ENCODE measurements at places on chromosomes 2 and 18.

DNA sequence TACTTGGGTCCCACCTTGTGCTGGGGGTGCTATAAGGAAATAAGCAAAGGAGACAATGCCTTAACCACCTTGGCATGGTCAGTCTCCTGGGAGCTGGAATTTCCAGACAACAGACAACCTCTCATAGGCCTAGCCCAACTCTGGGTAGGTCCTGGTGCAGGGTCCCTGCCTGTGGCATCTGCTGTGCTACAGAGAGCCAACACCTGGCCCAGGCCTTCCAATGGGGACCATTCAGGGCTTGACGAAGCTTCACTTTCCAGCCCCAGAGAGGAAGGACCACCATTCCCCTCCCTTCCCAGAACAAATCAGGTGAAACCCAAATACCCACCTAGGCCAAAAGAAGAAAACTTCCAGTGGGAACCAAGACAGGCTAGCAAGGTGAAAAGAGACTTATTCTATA, 82.8 kb downstream of the SMAD7 start:
- DNase-seq: no peak

DNA sequence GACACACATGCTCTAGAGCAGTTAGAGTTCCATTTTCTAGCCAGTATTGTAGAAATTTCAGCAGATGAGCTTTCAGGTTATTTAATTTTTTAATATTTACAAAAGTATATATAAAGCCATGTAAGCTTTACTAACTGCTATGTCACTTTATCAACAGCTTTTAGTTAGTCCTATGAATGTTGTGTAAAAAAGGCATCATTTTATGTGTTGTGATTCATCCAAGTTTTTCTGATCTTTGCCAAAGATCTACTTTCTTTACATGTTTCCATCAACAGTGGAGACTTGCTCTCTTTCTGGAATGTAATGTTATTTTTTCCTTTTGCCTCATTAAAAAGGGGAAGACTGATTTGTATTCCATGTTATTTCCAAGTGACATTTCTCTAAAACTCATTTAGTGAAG, 125.2 kb upstream of the TFPI start:
- no peak for DNase-seq

DNA sequence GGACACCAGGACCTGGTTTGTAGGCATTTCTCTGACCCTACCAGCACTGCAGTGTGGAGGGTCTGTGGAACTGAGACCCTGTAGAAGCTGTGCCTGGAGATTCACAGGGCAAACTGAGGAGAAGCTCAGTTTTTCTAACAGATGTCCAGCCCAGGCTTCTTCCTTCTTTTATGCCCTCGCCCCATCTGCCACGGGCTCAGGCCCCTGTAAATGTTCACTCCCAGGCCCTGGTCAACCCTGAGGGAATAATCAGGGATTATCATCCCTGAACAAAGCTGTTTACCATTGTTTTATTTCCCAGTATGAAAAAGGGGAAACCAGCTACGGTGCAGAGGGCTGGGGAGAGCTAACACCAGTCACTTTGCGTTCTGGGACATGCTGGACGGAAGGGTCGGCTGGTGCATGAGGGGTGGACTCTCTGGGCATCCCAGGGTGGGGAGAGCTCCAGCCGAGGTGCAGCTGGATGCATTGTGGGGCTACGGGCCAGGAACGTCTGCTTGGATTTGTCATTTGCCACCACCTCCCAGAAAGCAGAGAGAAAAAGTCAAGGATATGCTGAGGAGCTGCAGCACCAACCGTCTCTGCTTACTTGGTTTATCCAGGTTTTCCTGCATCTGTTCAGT, 183.8 kb downstream of the TFCP2L1 start:
- DNase-seq: no peak

DNA sequence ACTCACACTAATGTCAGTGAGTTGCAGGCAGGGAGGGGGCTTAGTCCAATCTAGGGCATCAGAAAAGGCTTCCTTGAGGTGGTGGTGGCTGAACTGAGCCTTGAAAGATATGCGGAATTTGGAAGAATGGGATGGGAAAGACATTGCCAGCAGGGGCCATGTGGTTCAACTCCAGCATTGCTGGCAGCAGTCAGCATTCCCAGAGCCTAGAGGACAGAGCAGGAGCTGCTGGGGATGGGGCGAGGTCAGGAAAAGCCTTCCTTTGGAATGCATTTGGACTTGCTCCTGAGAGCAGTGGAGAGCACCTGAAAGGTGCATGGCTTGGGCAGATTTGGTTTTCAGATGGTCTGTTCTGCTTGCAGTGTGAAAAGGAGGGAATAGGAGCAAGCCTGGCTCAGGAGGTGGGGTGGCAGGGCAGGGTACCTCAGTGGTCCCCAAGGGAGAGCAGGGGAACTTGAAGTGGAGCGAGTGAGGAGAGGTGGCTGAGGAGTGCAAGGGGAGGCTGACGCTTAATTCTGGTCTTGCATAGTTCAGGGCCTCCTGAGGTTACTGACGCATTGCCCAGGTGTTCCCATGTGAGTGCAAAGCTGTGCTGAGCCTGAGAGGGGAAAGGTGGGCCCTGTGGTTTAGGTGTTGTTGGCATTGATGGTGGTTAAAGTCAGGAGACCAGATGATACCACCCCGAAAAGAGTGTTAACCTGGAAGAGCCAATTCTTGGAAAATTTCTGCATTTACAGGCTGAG, 112.1 kb upstream of the MGAT5 start:
- no peak for DNase-seq

- DNase-seq: no peak
Measured at GRCh38 chr2:102826904-102827303, 65.1 kb downstream of the TMEM182 start.

DNA sequence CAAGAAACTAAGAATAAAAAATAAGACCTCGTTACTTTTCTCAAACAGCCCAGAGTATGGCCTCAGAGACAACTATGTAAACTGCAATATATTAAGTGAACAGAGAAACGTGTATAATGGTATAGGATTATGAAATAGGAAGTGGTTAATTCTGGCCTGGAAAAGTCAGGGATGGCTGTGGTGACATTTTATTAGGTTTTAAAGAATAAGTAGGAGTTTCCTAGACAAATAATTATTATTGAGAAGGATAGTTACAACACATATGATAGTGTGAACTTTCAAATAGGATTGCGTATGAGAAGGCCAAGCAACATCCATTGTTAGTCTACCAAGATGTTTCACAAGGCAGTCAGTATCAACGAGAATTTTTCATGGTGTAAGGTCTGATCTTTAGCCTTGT, 244.1 kb downstream of the LPIN1 start:
- DNase-seq: no peak
